ENCODE measurements at places on chromosomes 7 and 10.

DNA sequence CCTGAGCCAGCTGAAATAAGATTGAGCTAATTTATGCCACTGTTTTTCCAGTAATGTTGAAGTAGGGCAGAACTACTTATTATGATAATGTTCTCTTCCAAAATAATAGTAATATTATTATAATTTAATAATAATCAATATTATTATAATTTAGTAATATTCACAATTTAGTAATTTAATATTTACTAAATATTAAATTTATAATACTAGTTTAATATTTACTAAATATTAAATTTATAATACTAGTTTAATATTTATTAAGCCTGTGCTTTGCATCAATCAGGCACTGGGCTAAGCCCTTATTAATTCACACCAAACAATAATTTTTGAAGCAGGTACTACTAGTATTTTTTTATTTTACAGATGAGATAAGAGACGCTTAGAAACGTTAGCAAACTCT lies 170.1 kb downstream of the BBS9 start:
- DNase-seq, result no peak

DNA sequence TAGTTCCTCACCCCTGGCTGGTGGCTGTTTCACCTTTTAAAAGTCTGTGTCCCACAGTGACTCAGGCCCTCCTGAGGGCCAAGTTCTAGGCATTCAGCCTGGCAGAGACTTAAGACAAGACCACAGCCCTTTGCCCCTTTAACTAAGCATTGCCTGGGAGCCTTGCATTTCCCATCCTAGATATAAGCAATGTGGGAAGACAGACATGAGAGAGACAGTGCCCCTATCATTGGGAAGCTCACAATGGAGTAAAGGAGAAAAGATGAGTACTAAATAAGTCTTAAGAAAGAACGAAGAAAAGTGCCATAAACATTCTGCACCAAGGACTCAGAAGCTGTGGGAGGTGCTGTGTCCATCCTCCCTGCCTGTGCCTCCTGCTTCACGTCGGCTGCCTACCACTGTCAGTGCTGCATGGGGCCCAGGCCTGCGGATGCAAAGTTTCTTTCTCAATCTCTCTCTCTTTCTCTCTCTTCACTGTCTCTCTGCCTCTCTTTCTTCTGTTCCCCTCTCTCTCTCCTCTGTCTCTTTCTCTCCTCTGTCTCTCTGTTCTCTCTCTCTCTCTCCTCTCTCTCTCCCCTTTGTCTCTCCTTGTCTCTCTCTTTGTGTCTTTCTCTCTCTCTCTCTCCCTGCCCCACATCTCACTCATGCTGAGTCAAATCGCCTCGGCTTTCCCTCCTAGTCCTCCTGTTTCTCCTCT lies 21.5 kb downstream of the GPRIN2 start:
- no peak for DNase-seq

DNA sequence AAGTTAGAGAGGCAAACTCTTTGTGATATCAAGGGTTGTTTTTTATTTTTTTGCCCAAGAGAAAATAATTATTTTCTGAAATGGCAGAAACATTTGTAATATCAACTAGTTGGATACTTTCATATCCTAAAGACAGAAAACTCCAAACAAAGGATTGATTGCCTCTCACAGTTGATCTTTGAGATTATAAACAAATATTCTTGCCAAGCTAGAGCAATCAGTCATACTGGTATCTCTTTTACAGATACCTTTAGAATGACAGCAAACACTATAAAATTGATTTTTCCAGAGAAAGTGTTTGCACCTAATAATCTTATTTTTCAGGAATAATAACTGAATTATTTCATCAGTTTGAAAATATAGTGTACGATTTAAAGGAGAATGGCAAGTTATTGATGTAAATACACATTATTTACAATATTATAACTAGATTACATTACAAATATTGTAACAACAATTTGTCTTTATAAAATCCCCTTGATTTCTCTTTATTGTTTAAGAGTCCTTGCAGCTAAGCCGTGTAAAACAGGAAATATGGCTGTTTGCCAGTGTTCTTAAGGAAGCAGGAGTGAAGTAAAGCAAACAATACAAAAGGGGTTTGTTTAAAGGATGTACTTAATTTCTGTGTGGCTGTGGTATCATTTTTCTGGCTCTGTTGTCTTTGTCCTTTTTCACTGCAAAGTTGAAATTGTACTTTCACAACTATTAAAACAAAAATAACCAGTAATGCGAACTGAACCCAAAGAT lies 58.4 kb downstream of the MAPK8 start:
- no peak for DNase-seq

DNA sequence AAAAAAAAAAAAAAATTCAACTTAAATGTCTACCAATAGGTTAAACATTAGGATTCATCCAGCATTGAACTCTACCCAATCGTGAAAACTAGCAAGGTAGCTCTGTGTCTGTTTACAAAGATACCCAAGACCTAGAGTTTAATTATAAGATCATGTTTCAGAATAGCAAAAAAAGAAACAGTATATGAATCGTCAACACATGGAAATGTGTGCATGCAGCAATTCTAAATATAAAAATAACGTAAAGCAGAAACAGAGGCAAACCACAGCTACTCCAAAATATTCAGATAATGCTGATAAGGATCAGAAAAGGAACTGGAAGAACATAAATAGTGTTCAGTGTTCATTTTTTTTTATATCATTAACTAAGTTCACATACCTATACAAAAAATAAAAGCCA lies 68.7 kb downstream of the AFAP1L2 start:
- no peak for DNase-seq

- DNase-seq, result no peak
Observed at GRCh38 chr7:29956487-29956836, 33.1 kb downstream of the SCRN1 start.

DNA sequence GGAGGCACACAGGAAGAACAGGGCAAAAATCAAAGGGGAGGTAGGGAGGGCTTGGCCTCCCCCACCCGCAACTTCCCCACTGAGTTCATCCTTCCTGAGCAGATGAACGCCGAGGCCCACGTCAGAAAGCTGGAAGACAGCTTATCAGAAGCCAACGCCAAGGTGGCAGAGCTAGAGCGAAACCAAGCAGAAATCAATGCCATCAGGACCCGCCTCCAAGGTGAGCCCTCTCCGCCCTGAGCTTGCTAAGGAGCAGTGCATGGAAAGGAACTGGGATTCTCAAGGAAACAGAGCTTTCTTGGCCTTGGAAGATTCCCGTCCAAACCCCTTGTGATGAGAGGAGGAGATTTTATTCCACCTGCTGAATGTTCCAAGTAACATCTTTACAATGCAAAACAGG lies 16.5 kb downstream of the MYH16 start:
- no peak for DNase-seq

GRCh38 chr10:34430685-34431084 lies 384.4 kb downstream of the PARD3 start:
- DNase-seq, result no peak

- DNase-seq, result no peak
Observed at GRCh38 chr7:156504687-156505545, 135.7 kb upstream of the RNF32 start.

DNA sequence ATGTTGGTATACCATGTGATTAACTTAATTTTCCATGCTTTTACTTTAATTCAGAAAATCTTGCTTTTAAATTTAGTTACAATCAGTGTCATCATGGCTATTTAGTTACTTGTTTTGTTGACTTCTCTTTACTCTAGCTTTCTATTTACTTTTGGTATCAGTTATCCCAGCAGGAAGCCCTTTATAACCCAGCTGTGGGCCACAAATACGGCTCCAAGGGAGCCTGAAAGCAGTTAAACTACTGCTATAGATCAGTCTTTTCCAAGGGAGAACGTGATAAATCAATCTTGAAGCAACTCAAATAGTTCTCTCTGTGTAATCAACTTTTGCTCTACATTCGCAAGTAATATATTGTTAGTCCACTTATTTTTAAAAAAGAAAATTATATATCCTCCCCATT lies 287.4 kb downstream of the CACNA2D1 start:
- no peak for DNase-seq

DNA sequence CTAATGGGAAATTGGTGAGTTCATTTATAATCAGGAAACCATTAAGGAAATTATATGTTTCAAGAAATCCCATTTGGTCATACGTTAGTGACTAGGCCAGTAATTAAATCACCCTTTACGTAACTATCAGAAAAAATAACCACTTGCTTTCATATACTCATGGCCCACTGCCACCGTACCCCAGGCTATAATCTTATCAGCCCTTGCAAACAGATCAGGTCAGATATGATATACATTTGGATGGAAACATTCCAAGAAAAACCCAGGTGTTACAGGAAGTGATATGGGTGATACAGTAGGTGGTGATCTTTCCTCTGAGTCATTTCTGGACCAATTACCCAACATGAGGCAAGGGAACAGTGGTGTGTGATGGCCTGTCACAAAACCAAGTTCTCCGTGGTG lies 481.0 kb upstream of the SEMA3A start:
- DNase-seq, result no peak

DNA sequence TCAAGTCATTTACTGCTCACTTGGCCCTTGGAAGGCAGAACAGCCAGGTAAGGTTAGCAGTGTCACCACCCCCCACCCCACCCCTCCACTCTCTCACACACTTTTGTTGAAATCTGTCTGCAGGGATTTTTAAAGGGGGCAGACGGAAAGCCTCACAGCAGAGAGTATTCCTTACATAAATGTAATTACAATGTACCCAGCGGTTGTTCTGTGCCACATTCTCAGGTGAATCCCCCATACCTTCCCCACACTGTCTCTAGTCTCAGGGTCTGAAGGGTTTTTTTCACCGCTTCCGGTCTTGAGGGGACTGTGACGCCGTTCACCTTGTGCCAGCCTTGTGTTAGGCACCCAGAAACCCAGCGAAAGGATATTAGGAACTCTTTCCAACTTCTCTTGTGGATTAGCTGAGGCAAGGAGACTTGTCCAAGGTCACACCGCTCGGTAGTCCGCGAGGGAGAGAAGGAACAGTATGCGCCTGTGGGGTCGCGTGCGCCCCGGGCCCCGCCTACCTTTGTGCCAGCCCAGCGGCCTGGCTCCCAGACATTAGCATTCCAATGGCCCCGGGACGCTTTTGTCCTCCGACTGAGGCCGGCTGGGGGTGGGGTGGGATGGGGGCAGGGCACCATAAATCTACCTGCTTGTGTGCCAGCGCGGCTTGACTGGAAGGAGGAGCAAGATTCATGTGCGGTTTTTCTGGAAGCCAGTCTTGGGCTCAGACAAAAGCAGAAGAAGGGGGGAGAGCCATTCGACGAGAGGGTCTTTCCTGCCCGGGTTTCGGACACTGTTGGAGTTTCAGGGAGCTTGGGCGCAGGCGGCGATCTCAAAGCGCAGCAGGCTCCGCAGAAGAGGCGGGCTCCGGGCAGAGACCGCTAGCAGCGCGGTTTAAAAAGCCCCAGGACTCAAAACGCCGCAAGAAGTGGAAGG lies 4.5 kb downstream of the NEUROG3 start:
- no peak for DNase-seq

GRCh38 chr10:78757344-78757925 lies 311.3 kb upstream of the ZMIZ1 start:
- no peak for DNase-seq

GRCh38 chr7:34165927-34166550 lies 260.7 kb downstream of the BMPER start:
- DNase-seq, result no peak

- DNase-seq, result no peak
Observed at GRCh38 chr10:107056182-107056581, 108.3 kb downstream of the SORCS1 start.

- DNase-seq, result no peak
Observed at GRCh38 chr7:138075350-138075749, 909 bp upstream of the AKR1D1 start.

DNA sequence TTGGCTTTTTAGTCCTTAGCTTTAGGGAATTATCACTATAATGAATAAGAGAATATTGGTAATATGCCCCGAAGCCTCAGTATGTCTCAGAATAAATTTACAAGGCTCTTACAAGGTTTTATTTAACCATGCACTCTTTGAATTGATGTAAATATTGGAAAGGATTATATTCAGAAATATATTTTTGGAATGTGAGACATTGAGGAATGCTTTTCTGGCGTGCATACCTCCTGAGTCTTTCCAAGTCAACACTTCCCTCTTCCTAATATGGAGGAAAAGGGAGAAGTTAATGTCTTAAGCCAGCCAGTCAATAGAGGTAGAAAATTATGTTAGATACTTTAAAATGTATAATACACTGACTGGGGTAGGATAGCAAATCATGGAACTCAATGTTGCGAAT lies 1.2 kb upstream of the OR2F1 start:
- no peak for DNase-seq

GRCh38 chr7:124089621-124090020 lies 56.8 kb upstream of the TMEM229A start:
- DNase-seq, result no peak

- DNase-seq, result no peak
Observed at GRCh38 chr10:11212288-11213085, 194.8 kb downstream of the CELF2 start.

DNA sequence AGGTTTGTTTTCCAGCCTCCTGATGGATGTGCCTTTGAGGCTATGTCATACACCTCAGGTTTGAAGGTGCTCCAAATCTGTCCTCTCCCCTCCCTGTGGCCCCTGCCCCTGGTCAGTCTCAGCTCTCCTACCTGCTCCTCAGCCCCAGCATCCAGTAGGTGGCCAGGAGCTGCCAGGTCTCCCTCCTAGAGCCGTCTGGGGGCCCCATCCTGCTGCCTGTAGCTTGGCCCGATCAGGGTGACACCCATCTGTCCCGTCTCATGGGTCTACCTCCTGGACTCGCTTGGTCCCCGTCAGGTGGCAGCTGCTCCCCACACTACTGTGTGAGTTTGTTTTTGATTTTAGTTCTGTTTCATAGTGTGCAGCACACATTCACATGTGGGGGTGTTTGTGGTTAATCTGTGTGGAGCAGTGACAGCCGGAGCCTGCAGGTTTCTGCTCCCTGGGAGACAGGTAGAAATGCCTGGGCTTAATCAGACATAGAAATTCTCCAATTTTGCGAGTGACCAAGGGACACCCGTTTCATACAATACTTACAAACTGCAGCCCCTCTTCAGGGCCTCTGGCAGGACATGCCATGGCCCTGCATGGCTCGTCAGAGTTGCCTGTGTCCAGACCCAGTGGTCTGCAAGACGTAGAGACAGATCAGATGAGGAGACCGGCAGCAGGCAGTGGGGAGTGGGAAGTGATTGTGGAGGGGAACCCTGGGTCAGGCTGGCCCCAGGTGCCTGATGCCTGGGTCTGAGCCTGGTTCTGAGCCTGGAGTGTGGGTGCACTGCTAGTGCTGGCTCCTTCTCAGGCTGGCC lies 17.1 kb downstream of the ADCY1 start:
- DNase-seq, result no peak

- DNase-seq, result no peak
Observed at GRCh38 chr7:5266191-5267028, 16.3 kb upstream of the SLC29A4 start.

DNA sequence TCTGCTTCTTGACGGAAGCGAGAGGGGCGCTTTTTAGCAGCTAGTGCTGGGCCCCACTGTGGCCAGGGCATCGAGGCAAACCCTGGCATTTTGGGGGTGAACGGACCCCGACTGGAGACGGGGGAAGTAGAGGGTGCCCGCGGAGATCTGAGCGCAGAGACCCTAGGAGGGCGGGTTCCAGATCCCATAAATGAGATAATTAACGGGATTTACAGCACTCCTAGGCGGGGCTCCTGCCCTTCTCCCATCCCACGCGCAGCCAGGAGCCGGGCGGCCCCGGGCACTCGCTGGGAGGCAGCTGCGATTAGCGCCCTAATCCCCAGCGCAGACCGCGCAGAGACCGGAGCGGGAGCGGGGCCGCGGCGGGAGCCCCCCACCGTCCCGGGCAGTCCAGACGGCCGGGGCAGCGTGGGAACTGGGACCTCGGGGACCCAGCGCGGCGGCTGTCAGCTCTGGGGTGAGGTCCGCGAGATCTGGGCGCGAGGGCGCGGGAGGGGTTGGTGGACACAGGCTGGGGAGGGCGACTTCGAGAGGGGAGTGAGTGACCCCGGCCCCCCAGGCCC lies 735 bp downstream of the JCAD start:
- no peak for DNase-seq

- DNase-seq, result no peak
Observed at GRCh38 chr10:45561952-45562351, 110.6 kb downstream of the ZFAND4 start.
